ENCODE measurements at places on chromosomes 7 and 10. TPM values are rescaled to one million over a fixed set of nuclear protein-coding genes. Genes with fewer than 3 reads are reported as not detected.

Gene LMBR1
- 114 TPM for total RNA-seq

Gene CLDN3
- not detected for total RNA-seq

Gene OPALIN
- total RNA-seq: not detected

Gene PROSER2
- not detected for total RNA-seq

Gene HOXA7
- 1.2 TPM for total RNA-seq

Gene TRPV5
- total RNA-seq: not detected

Gene YWHAG
- 126 TPM for total RNA-seq
